Retinal pigment epithelial cell (primary cell): ENCODE measurements at places on chromosomes 2 and 18.

GRCh38 chr18:44370861-44371260 is 309.8 kb upstream of the SETBP1 start:
- peak; percentile 46 for DNase-seq

DNA sequence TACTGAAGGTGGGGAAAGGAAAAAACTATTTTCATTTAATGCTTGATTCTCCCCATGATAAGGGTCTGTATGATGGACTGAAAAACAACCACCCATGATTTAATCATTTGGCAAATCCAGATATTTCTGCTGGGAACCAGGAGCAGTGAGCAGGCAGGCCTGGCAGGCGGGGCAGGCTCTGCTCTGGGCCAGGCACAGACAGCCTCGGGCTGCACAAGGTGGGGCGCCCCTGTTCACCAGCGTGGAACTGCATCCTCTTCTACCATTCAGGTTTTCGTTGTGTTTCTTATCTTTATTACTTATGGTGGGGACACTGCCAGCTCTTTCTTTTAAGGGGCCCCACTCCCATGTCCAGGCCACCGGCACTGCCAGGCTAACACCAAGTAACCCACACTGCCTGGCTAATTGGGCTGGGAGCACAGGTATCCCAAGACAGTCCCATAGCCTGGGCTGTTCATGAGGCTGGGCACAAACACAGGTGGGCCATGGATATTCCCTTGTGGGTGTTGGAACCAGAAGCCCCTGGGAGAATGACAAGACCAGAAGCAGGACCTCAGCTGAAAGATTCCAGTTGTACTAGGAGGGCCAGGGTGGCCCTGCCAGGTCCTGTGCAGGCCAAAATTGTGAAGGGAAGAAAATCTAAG is 57.1 kb upstream of the RALBP1 start:
- no peak for DNase-seq

DNA sequence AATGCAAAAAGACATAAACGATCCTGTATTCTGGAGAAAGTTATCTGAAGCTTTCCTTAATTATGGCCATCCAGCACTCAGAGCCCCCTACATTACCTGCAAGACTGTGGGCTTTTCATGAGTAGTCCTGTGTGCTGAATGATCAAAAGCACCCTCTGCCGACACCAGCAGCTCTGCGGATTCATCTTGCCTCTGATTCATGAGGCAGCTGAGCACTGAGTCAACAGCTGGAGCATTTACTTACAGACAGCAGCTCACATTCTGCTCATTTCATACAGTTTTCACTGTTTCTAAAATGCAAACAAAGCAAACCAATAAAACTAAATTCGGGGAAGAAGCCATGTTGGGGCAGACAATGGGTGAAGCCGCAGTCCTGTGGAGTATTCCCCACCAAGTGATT is 886.5 kb downstream of the CNTNAP5 start:
- DNase-seq, result no peak

DNA sequence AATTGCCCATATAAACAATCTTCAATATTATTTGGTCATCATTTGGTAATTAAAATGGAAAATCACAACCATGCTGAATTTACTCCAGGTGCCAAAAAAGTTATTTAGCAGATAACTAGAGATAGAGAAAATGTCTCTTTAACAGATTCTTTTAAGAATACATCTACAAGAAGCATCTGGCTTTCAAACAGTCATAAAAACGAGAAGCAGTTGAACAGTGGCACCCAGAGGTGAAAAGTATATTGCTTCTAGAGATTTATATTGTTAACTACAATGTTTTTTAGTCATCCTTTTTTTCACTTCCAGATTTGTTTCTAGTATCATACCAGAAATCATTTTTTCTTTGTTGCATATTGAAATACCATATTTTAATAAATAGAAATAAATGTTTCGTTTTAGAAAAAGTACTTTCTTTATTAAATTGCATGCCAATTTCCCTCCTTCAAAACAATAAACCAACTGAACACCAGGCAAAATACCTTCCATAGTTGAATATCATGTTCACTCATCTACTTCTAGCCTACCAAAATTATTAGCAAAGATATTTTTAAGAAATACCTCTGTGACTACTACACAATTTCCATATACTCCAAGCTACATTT is 65.4 kb upstream of the HNRNPA3 start:
- DNase-seq, result no peak

- peak; percentile 92 for DNase-seq
Measured at GRCh38 chr18:47953471-47953931, 23.0 kb upstream of the SMAD2 start.

- DNase-seq, result no peak
Measured at GRCh38 chr2:177893880-177894279, 178.7 kb downstream of the PDE11A start.

- no peak for DNase-seq
Measured at GRCh38 chr2:47580855-47581600, 178.1 kb downstream of the MSH2 start.

GRCh38 chr18:10851824-10852319 is 297.5 kb downstream of the PIEZO2 start:
- DNase-seq, result no peak

DNA sequence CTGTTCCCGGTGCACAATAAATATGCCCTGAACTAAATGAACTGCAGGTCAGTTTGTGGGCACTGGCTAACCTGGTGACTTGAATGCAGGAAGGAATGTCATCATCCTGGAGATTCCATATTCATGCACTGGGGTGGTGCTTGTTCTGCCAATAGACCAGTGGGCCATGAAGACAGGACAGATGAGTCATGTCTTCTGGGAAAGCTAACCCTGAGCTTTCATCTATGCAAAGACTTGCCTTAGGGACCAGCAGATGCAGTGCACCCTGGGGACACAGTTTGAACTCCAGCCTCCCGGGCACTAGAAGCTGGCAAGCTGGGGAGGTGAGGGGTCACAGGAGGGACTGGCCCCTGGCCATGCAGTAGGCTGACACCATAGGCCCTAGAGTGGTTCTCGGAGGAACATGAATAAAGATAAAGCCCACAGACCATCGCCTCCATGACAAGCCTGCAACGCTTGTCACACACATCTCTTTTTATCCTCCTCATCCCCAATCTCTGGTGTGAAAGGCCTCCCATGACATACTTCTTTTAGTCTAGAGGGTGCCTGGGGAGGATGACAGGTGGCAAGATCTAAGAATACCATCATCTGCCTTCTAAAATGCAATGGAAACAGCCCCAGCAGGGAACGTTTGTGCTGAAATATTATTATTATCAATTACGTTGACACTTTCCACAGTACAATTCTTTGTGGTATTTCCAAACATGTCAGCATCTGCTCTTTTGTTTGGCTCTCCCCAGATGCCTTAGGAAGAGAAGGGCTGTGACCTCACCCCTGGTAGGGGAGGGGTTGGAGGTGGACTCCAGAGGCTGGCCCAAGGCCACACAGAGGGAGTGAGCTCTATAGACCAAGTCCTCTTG is 267.4 kb upstream of the RAB6C start:
- DNase-seq, result no peak

- DNase-seq, result no peak
Measured at GRCh38 chr2:134527381-134527780, 191.4 kb downstream of the TMEM163 start.

DNA sequence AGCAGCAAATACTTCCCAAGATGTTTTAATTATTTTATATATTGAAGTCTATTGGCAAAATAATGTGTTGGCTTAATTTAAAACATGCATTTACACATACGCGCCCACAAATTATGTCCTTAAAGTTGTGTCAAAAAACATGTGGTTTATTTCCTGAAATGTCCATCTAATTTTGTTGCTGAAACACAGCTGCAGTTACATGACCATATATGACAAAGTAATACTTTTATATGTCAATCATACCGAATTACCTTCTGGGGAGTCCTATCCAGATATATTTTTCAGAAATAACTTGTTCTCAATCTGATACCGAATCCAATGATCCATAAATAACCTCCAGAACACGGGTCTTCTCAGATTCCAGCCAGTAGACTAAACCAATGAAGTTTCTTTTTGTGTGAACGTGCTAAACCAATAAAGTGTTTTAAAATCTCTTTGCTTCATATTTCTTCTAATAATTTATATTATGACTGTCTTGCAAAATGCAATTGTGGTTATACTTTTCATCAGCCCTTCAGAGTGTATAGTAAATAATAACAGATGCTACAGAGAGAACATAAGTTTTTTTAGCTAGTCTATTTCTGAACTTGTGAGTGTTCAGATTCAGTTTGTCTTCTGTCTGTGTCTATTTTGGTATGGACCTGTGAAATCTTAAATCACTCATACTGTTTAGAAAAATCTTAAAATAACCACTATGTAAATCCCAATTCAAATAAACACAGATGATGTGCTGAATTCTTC is 2.4 kb downstream of the SCG2 start:
- no peak for DNase-seq

DNA sequence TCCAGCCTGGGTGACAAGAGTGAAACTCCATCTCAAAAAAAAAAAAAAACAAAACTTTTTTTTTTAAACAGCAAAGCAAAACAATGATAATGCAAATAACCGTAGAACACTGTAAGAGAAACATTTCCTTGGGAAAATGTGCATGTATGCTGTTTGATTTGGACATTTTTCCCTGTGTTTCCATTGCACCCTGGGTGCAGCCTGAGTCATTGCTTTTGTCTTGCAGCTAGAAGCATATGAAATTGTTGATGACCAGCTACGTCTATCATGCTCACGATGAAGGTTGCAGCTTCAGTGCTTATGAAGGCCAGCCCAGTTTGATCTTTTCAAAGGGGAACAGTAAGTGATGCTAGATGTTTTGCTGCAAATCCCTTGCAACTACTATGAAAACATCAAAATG is 41.5 kb downstream of the MOGAT1 start:
- no peak for DNase-seq

DNA sequence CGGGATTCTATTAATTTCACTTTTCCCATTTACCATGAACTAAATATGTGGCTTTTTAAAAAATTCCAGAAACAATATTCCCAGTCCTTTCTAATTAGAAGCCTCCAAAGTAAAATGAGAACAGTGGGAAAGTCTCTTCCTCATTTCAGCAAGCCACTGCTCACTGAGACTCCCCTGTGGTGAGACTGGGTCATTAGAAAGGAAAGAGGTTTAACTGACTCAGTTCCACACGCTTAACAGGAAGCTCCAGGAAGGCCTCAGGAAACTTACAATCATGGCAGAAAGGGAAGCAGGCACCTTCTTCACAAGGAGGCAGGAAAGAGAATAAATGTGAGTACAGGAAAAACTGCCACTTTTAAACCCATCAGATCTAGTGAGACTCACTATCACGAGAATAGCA is 258.9 kb upstream of the CHAC2 start:
- DNase-seq, result no peak

DNA sequence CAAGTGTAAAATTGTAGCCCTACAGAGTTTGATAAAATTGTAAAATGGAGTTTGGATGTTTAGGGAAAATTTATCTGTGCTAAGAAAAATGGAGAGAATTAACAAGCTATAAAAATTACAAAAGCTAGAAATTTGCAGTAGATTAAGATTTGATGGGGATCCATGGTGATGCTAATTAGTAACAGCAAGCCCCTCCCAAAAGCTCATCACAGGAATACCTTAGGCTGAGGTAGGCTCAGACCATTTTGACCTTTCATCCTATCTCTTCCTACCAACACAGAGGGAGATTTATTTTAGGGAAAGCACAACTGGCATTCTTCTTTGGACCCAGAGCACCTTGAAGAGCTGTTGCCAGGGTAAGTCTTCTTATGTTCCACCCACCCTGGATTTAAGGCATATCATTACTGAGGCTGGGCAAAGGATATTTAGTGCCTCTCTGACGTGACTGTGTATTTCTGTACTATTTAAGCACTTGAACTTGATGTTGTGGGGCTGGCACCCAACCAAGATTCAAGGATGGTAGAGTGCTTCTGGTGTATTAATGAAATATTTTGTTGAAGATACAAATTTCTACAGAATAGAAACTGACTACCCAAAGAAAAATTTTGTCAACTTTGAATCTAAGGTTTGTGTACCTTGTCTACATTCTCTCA is 70.8 kb upstream of the SLC39A10 start:
- no peak for DNase-seq

DNA sequence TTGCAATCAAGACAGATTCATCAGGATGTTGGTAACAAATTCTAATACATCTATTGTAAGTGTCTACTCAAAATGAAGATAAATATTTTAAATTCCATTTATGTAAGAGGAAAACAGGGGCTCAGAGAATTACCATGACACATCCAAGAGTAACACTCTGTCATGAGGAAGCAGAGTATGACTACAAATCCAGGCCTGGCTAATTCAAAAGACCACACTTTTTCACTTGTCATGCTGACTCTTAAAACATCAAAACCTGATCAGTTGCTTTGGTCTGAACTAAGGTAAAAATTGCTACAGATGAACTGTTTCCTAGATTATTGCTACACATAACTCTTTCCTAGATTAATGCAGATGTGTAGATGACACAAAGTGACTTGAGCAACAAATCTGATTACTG is 880.6 kb downstream of the TSN start:
- no peak for DNase-seq

DNA sequence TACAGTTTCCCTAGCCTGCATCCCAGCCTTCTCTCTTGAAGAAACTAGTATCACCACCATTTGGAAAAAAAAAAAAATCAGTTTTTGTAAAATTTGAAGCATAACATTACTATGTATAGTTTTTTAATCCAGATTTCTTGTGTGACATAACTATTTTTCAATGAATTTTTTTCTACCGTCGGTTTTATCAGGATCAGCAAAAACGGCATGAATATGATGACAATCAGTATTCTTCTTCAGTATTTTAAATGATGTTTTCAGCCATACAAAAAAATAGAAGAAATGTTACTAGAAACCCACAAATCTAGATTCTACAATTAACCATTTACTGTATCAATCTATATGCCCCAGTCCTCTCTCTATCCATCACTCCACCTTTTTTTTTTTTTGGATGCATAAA is 103.9 kb downstream of the MGAT5 start:
- DNase-seq, result no peak

GRCh38 chr2:216285701-216286100 is 86.6 kb downstream of the MARCHF4 start:
- no peak for DNase-seq

DNA sequence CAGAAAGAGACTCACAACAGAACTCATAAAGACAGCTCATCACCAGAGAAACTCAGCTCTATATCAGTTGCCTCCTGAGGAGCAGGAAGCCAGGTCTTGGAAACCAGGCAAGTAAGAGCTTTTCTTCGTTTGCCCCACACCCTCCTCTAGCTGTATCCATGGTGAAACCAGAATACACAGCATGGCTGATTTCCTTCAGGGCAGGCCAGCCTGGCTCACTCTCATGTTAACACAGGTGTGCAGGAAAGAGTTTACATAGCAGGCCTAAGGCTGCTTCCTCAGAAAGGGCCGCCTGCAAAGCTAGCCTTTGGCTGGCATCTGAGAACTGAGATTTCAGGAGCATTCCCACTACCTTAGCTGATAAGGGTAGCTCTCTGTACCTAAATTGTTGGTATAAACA is 65.7 kb downstream of the KLHL14 start:
- DNase-seq, result no peak

DNA sequence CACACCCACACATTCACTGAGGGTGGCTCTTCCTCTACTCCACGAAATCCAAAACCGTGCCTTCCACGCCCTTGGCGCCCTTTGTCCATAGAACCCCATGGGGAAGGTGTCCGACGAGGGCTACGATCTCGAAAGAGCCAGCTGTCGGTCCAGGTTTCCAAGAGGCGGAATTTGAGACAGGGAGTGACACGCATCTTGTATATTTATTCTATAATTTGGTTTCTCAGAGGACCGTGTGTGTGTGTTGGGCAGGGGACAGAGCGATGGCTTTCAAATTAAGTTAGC is 726 bp downstream of the C2orf69 start:
- no peak for DNase-seq
